ENCODE measurements at places on chromosomes 4 and X. TPM values are rescaled to one million over a fixed set of nuclear protein-coding genes. Genes with fewer than 3 reads are reported as not detected.

GRCh38 chr4:32855622-32856021 lies 2135.5 kb downstream of the PCDH7 start:
- DNase-seq: no peak
- H3K27me3 ChIP-seq: no peaks in the 10 kb centered on the region
- no peaks in the 10 kb centered on the region for H3K36me3 ChIP-seq
- H3K4me3 ChIP-seq: no peak overlapping the region

DNA sequence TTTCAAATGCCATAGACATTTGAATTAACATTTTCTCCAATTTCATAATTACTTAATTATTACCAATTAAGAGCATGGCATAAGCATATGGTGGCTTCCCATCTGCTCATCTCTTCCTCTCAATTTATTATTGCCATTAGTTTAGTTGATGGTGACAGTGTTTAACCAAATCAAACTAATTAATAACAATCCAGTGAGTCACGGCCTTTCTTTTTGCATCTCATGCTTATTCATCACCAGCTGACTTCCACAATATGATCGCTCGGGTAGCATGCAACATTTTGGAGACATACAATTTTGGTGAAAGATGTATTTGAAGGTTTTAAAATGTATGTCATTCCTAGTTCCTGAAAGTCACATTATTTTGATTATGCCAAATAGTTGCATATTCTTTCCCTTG lies 172.8 kb upstream of the TACR3 start:
- H3K4me3 ChIP-seq: no peak overlapping the region
- no peak overlapping the region for H3K27ac ChIP-seq
- no peaks in the 10 kb centered on the region for H3K27me3 ChIP-seq
- no peaks in the 10 kb centered on the region for H3K36me3 ChIP-seq
- no peak for DNase-seq
- no peaks in the 10 kb centered on the region for H3K4me1 ChIP-seq

GRCh38 chrX:38845426-38845825 lies 44.2 kb downstream of the MID1IP1 start:
- DNase-seq: no peak
- no peak overlapping the region for H3K4me3 ChIP-seq
- H3K27ac ChIP-seq: no peak overlapping the region
- no peaks in the 10 kb centered on the region for H3K27me3 ChIP-seq
- no peaks in the 10 kb centered on the region for H3K36me3 ChIP-seq

- no peak overlapping the region for H3K4me3 ChIP-seq
- no peaks in the 10 kb centered on the region for H3K36me3 ChIP-seq
- H3K27ac ChIP-seq: no peak overlapping the region
- no peak for DNase-seq
Measured at GRCh38 chrX:27706526-27706925, 101.3 kb upstream of the MAGEB10 start.

- no peaks in the 10 kb centered on the region for H3K36me3 ChIP-seq
- H3K27me3 ChIP-seq: no peaks in the 10 kb centered on the region
- H3K4me3 ChIP-seq: no peak overlapping the region
- no peaks in the 10 kb centered on the region for H3K4me1 ChIP-seq
Measured at GRCh38 chr4:67320645-67321044, 224.7 kb downstream of the CENPC start.

DNA sequence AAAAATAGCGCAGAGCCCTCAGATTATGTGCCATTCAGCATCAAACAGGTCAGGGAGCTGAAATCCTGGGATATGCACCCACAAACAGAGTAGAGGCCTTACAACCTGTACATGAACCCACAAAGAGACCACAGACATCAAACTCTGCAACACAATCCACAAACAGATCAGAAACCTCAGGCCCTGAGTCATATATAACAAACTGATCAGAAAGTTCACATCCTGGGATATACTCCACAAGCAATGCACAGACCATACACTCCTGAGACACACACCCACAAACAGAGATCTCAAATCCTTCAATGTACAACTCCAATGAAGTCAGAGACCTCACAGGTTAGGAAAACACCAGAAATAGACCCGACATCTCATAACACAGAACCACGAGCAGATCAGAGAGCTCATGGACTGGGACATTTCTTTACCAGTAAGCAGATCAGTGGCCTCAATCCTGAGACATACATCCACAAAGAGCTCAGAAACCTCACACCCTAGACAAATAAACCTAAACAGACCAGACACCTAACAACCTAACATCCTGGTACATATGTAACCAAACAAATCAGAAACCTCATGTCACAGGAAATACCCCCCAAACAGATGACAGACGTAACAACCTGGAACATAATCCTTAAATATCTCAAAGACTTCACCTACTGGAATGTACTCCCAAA lies 24.2 kb downstream of the SUV39H1 start:
- no peaks in the 10 kb centered on the region for H3K4me1 ChIP-seq
- no peaks in the 10 kb centered on the region for H3K36me3 ChIP-seq
- no peak for DNase-seq
- no peaks in the 10 kb centered on the region for H3K27me3 ChIP-seq

DNA sequence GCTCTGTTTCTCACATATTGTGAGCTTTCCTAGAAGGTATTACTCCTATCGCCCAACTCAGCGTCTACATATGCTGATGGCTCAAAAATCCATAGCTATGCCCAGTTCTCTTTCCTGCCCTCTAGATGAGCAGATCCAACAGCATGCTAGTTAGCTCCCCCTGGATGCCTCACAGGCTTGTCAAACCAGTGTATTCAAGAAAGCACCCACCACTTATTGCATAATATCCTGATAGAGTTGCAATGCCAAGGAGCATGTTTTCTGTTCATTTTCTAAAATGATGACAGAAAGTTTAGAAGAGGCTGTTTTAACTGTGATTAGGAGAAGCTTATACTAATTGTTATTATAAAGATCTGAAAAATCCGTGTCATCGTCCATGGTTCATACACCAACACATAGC lies 1.9 kb upstream of the PACRGL start:
- H3K27ac ChIP-seq: no peak overlapping the region
- H3K27me3 ChIP-seq: no peaks in the 10 kb centered on the region
- no peaks in the 10 kb centered on the region for H3K36me3 ChIP-seq
- no peak overlapping the region for H3K4me3 ChIP-seq
- no peak for DNase-seq

Gene UGT2B15
- total RNA-seq: not detected

DNA sequence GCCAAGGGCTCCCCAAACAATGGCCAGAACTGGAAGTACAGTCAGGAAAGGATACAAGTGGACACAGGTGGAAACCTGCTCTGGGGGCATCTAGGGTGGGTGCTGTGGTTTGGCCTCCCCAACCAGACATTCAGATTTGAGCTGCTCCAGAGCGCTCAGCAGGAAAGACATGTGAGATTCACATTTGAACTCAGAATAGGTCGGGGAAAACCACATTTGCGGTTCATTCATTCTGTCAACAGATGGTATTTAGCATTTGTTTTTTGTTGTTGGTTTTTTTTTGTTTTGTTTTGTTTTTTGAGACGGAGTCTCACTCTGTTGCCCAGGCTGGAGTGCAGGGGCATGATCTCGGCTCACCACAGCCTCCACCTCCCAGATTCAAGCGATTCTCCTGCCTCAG lies 44.0 kb downstream of the STEEP1 start:
- no peaks in the 10 kb centered on the region for H3K4me1 ChIP-seq
- H3K27me3 ChIP-seq: no peaks in the 10 kb centered on the region
- DNase-seq: no peak
- H3K36me3 ChIP-seq: no peaks in the 10 kb centered on the region
- no peak overlapping the region for H3K4me3 ChIP-seq
- H3K27ac ChIP-seq: no peak overlapping the region

DNA sequence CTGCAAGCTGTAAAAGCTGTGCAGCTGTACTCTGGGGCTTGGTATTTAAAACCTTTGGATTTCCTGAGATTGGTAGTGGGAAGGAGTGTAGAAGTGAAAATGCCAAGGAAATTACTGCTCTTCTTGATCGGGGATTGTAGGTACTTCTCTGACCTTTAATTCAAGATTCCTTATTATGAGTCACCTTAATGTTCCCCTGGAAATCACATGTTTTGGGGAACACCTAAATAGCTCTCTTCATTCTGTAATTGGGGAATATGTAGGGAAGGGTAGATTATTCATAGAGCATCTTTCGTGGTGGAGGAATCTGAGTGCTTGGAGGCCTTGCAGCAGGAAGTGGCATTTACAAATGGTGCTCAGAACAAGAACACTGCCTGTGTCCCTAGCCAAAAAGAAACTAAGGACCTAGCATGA lies 137.8 kb downstream of the UCHL1 start:
- H3K4me3 ChIP-seq: no peak overlapping the region
- no peak overlapping the region for H3K27ac ChIP-seq
- H3K27me3 ChIP-seq: no peaks in the 10 kb centered on the region
- no peak for DNase-seq

DNA sequence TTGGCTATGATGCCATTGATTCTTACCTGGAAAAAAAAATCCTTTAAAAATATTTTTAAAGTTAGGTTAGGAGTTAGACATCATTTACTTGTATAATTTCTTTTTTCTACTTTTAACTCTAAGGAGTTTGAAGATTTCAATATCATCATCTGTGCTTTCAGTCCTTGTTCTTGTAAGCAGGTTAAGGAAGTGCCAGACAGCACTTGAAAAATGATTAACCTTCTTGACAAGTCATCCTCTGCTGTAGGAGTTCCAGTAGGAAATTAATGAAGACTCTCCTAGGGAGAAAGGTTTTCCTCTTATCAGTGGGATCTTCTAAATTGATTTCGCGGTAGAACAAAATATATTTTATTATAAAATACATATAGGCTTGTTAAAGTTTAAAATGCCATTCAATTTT lies 29.1 kb upstream of the ANAPC4 start:
- no peak for DNase-seq
- H3K4me1 ChIP-seq: no peaks in the 10 kb centered on the region
- no peak overlapping the region for H3K27ac ChIP-seq
- H3K27me3 ChIP-seq: no peaks in the 10 kb centered on the region

DNA sequence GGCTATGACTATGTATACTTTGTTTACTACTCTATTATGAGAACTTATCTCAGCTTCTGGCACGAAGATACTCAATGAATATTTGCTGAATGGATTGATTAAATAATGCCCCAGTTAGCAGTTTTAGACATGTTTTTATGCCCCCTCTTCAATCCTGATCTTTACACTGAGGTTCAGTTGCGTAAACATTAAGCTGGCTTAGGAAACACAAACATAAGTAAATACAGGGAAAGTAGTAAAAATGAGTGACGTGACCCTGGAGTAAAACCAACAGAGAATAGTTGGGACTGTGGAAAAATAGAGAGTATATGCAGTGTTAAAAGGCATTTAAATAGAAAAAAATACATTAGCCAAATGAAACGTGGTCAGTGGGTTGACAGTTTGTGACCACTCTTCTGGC lies 387.0 kb upstream of the ACTRT1 start:
- no peaks in the 10 kb centered on the region for H3K27me3 ChIP-seq
- H3K36me3 ChIP-seq: no peaks in the 10 kb centered on the region
- no peak for DNase-seq

Gene ODAPH
- not detected for total RNA-seq

GRCh38 chrX:136446208-136446607 lies 41.5 kb upstream of the BRS3 start:
- no peak for DNase-seq
- no peak overlapping the region for H3K4me3 ChIP-seq
- no peaks in the 10 kb centered on the region for H3K4me1 ChIP-seq
- no peak overlapping the region for H3K27ac ChIP-seq
- no peaks in the 10 kb centered on the region for H3K36me3 ChIP-seq

DNA sequence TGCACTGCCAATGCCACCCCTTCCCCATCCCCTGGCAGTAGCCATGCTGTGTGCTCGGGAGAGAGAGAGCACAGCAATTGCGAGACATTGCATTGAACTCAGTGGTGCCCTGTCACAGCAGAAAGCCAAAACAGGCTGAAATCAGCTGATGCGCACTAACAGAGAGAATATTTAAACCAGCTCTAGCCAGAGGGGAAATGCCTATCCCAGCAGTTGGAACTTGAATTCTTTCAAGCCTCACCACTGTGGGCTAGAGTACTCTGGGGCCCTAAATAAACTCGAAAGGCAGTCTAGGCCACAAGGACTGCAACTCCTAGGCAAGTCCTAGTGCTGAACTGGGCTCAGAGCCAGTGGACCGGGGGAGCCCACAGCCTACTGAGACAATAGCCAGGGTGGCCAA lies 17.7 kb upstream of the RP2 start:
- H3K4me3 ChIP-seq: no peak overlapping the region
- H3K27me3 ChIP-seq: no peaks in the 10 kb centered on the region
- no peak overlapping the region for H3K27ac ChIP-seq

DNA sequence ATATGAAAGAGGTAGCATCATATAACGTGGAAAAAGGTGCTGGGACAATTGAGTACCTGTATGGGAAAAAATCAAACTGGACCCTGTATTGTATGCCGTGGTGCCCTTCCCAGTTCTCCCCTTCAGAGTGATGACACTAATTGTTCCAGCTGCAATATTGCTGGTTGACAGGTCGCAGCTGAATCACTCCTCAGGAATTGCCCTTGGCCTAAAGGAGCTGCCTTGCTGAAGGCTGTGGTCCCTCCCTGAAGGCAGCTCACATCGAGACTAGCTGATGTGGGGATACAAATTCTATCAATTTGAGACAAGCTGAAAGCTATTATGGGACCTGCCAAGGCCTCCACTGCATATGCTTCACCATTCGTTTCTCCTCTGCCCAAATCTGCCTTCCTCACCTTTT lies 39.3 kb upstream of the CXCL8 start:
- H3K36me3 ChIP-seq: no peaks in the 10 kb centered on the region
- H3K4me3 ChIP-seq: no peak overlapping the region
- no peaks in the 10 kb centered on the region for H3K27me3 ChIP-seq
- DNase-seq: no peak
- peaks cover 36% of the 10 kb centered on the region for H3K4me1 ChIP-seq

- no peak overlapping the region for H3K4me3 ChIP-seq
- H3K27me3 ChIP-seq: no peaks in the 10 kb centered on the region
- H3K4me1 ChIP-seq: peaks cover 35% of the 10 kb centered on the region
- no peaks in the 10 kb centered on the region for H3K36me3 ChIP-seq
Measured at GRCh38 chrX:19670854-19671620, 155.7 kb upstream of the MAP3K15 start.

DNA sequence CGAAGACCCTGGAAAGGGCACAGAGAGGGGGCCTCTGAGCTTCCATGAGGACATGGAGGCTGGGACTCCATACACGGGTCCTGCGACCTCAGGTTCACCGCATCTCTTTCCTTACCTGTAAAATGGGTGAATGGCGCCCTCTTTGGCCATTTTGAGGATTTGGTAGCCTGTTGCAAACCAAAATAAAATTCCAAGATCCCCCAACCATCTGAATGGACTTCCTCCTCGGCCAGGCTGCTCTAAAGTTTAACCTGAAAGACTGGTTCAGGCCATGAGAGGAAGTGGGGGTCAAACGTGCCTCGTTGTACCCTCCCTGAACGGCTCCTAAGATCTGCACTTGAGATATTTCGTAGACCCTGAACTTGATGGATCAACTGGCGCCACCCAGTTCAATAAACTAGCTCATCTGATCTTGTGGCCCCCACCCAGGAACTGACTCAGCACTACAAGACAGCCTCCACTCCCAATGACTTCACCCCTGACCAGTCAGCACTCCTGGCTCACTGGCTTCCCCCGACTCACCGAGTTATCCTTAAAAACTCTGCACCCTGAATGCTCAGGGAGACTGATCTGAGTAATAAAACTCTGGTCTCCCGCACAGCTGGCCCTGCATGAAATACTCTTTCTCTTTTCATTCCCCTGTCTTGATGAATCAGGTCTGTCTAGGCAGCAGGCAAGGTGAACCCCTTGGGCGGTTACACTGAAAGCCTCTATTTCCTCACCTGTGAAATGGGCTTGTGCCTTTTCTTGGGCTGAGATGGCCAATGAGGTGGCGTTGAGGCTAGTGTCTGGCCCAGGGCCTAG lies 32.9 kb upstream of the GPR78 start:
- H3K4me1 ChIP-seq: no peaks in the 10 kb centered on the region
- no peaks in the 10 kb centered on the region for H3K36me3 ChIP-seq
- DNase-seq: no peak
- H3K27me3 ChIP-seq: peaks cover 8% of the 10 kb centered on the region
- no peak overlapping the region for H3K4me3 ChIP-seq
